Germinal center (tissue), 1 donor: ENCODE measurements at places on chromosomes 13 and 19.

DNA sequence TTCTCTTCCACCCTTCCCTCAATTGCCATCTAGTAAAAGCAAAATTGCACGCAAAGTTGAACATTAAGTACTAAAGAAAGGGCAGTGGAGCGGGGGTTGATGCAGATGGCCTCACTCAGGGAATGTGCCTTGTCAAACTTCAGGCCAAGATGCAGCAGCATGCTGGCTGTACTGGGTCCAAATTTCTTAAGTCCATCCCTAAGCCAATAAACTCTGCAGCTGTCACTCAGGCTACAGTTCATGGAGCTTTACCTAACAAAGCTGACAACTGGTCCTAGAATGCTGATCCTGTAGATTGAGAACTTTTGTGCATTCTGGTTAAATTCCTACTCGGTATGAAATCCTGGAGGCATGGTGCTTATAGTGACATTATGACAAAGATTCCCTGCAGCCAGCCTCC lies 88.4 kb downstream of the FOXO1 start:
- no peak for DNase-seq

DNA sequence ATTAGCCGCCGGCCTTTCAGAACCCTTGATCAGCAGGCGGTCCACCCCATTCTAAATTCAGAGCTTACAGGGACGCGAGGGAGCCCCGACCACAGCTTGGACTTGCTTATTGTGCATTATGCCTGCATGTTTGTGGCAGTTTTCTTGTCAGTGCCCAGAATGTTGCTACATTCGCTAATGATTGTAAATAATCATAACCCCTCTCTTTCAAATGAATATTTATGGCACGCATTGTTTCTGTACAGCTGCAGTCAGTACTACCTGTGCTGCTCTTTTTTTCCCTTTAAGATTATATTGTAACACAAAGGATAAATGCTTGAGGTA lies 321 bp upstream of the VPS36 start:
- no peak for DNase-seq

DNA sequence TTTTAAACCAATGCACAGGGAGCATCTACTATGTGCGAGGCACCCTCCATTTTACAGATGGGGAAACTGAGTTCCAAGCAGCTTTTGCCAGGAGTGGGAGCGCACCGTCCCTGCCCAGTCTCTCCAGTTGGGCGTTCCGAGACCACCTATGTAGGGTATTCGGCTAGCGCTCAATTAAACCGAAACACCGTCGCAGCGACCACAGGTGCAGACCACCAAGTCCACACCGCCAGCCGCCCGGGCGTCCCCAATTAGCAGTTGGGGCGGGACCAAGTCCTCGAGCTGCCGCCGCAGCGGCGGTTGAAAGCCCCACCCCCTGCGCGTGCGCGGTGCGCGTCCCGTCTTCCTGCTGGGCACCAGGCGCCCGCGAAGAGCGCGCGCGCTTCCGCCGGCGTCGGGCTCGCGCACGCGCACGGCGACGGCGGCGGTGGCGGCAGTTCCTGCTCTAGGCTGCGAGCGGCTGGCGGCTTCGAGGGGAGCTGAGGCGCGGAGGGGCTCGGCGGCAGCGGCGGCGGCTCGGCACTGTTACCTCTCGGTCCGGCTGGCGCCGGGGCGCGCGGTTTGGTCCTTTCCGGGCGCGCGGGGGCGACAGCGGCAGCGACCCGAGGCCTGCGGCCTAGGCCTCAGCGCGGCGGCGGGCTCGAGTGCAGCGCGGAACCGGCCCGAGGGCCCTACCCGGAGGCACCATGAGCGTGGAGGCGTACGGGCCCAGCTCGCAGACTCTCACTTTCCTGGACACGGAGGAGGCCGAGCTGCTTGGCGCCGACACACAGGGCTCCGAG lies at the start of gene UPF1:
Gene UPF1, plus strand, starts transcription at position 436 of the 782 bp plus-strand sequence. Its CDS starts 251 bp downstream, at position 687.
- DNase-seq = peak; percentile 96

GRCh38 chr19:4719499-4719866 lies 4.2 kb downstream of the DPP9 start:
- no peak for DNase-seq

- peak; percentile 89 for DNase-seq
Measured at GRCh38 chr19:35509861-35510625, 3.4 kb downstream of the DMKN start.

GRCh38 chr19:3494559-3494958 lies 5.9 kb downstream of the DOHH start:
- DNase-seq = no peak

DNA sequence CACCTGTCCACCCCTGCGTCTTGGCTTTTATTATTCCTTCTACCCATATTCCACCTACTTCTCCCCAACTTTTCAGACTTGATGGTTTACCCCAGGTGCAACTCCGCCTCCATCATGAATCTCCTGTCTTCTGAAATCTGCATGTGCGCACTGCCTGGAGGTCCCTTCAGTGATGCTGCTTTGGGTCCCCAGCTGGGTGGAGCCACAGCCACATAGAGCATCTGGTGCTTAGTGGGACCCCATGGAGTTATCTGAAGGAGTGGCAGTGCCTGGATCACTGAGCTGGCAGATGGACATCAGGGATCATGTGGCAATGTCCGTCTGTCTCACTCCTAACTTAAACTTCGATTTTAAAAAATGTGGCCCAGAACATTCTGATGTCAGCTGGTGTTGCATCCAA lies 13.5 kb downstream of the ZNF536 start:
- DNase-seq = no peak

GRCh38 chr13:76745261-76746200 lies 140.7 kb downstream of the KCTD12 start:
- DNase-seq = peak; percentile 4

- no peak for DNase-seq
Measured at GRCh38 chr13:28137596-28137995, 749 bp upstream of the PAN3 start.

DNA sequence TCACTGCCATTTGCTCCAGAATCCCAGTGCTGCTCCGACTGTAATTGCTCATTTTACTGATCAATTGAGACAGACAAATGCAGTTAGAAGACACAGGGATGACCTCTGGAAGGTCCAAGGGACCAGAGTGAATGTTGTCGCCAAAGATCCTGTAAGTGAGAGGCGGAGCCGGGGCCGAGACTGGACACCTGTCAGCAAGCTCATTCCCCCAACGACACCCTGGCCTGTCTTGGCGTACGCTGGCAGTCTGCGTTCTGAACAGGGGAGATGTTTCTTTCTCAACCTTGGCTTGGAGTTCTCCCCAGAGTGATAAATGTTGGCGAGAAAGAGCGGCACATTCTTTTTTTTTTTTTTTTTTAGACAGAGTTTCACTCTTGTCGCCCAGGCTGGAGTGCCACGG lies 24.2 kb downstream of the GADD45B start:
- no peak for DNase-seq

- DNase-seq = no peak
Measured at GRCh38 chr13:110324026-110324749, 17.1 kb downstream of the COL4A2 start.

DNA sequence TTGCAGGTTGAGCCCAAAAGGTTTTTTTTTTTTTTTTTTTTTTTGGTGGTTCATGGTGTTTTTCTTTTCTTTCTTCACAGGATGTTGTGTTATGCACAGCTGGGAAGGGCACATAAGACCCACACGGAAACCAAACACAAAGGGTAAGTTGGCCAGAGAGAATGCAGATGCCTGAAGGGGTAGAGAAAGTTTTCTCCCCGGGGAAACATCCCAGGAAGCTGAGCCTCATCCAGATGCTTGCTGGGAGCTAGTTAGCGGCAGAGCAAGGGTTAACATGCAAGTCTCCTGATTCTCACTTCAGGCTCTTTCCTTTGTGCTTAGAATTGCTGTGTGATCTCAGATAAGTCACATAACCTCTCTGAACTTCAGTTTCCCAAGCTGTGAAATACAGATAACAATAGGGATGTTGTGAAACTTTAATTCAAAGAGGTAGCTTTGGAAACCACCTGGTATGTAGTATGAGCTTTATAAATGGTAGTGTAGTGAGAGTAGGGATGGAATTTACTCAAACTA lies 3.1 kb downstream of the ADGRE1 start:
- DNase-seq = no peak

DNA sequence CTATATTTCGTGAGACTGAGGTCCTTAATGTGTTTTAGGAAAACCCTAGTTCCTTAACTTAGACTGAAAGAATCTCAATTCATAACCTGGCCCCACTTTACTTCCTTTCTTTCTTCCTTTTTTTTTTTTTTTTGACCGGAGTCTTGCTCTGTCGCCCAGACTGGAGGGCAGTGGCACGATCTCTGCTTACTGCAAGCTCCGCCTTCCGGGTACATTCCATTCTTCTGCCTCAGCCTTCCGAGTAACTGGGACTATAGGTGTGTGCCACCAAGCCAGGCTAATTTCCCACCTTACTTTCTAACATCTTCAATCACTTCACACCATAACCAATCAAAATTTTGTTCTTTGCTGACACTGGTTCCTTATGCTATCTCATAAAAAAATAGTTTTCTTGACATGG lies 2097.0 kb downstream of the PCDH9 start:
- DNase-seq = no peak

DNA sequence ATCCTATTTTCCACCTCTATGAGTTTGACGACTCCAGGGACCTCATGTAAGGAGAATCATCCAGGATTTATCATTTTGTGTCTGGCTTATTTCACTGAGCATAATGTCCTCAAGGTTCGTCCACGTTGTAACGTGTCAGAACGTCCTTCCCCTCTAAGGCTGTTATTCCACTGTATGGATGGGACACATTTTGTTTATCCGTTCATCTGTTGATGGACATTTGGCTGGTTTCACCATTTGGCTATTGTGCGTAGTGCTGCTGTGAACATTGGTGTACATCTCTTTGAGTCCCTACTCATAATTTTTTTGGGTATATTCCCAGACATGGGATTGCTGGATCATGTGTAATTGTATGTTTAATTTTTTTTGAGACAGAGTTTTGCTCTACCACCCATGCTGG lies 21.5 kb downstream of the CRTC1 start:
- DNase-seq = no peak

DNA sequence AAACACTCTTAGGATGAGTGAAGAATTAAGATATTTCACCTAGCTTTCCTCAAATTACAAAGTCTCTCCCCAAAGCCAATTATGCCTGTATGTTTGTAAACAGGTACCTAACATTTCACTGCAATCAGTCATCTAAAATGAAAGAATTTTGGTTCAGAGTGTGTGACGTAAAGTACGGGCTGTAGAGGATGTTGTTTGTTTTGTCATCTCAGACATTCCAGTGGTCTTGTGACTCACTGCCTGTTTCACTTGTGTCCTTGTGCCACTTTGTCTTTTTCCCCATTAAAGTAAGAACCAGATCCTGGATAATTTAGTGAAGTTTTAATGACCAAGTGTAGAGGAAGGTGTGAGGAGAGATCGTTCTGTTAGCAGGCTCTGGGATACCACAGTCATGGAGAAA lies 28.6 kb upstream of the EID2 start:
- no peak for DNase-seq

DNA sequence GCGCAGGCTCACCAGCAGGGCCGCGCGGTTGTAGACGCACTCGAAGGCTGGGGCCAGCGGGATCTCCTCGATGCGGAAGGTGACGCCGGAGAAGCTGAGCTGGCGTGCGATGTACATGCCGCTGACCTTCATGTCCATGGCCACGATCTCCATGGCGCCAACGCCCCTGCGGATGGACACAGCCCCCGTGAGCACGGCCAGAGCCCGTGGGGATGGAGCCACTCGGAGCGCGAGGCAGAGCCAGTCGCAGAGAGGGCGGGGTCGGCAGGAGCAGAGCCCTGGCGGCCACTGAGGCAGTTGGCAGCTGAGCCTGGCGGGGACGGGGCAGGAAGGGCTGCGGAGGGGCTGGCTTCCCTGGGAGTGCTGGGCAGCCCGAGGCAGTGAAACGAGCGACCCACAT lies 15.2 kb downstream of the GPX4 start:
- no peak for DNase-seq

- no peak for DNase-seq
Measured at GRCh38 chr13:43083750-43084149, 60.4 kb downstream of the DNAJC15 start.

DNA sequence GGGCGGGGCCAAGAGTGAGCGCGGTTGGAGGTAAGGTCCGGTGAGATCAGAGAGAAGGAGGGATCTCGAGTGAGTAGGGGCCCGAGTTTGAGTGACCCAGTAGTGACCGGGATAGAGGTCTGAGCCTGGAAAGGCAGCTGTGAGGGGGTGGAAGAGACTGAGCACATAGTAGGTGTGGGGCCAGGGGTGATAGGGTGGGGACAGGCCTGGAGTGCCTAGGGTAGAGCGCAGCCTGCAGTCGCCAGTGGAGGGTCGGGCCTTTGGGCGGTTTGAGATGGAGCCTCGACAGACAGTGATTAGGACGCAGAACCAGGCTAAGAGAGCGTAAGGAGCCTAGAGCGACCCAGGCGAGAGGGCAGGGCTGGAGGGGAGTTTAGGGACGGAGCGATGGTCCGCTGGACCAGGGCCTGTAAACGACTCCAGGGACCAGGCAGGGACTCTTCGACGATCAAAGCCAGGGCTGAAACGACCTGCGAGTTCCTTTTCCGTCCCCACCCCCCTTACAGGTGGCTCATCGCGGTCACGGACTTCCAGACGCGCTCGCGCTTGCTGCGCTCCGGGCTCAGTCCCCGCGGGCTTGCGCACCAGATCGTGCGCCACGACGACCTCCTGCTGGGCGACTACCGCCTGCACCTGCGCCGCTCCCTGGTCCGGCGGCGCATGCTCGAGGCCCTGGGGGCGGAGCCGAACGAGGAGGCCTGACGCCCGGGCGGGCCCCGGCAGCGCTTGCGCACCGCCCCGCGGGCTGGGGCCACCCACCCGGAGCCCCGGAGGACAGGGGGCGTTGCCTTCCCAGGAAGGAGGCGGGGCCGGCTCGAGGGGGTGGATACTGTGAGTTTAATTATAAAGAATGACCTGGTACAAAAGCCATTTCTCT lies 9.4 kb downstream of the C19orf81 start:
- peak; percentile 98 for DNase-seq

GRCh38 chr13:109666656-109667055 lies 119.7 kb downstream of the IRS2 start:
- DNase-seq = no peak
